Cortex of kidney (tissue), 1 donor: ENCODE measurements at places on chromosomes 2 and 18.

DNA sequence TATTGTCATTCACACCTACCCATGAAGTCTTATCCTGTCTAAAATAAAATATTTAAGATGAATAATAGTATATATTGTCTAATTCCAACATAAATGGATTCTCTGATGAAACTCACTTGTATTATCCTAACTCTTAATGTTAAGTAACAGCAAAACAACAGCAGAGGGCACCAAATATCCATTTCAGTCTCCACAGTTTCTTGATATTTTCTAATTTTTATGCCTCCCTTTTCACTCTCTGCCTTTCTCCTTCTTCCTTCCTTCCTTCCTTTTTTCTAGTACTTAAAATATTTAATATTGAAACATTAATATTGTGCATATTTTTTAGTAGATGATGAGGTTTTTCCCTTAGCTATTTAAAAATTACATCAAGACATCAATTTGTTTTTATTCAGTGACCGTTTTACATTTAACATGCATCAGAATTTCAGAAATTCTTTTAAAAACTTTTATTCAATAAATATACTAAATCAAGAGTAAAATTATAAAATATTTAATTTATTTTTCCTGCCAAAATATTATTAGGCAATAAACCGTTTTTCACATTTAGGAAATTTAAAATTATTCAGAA, 97.6 kb downstream of the WDR7 start:
- no peak for DNase-seq

DNA sequence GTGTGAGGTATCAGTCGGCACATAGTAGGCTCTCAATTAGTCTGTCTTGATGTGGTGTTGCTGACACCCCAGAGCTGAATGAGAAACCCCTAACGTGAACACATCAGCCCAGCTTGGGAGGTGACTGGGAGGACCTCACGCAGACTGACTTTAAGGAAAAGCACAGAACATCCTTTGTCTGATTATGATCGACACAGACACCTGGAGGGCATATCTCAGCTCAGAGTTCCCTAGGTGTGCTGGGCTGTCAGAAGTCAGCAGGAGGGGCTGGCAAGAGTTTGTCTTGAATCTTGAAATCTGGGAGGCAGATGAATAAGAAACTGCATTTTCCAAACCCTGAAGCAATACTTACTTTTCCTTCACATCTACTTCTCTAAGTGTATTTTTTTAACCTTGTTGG, 16.8 kb upstream of the MYCN start:
- DNase-seq, result no peak

GRCh38 chr2:206379266-206379665, 64.1 kb upstream of the ADAM23 start:
- no peak for DNase-seq

- no peak for DNase-seq
These were observed 69.7 kb downstream of the SKA1 start for GRCh38 chr18:50444539-50444938.

GRCh38 chr2:207477896-207478295, 51.9 kb upstream of the CREB1 start:
- DNase-seq, result no peak

GRCh38 chr2:151053661-151053990, 208.0 kb downstream of the RBM43 start:
- no peak for DNase-seq

DNA sequence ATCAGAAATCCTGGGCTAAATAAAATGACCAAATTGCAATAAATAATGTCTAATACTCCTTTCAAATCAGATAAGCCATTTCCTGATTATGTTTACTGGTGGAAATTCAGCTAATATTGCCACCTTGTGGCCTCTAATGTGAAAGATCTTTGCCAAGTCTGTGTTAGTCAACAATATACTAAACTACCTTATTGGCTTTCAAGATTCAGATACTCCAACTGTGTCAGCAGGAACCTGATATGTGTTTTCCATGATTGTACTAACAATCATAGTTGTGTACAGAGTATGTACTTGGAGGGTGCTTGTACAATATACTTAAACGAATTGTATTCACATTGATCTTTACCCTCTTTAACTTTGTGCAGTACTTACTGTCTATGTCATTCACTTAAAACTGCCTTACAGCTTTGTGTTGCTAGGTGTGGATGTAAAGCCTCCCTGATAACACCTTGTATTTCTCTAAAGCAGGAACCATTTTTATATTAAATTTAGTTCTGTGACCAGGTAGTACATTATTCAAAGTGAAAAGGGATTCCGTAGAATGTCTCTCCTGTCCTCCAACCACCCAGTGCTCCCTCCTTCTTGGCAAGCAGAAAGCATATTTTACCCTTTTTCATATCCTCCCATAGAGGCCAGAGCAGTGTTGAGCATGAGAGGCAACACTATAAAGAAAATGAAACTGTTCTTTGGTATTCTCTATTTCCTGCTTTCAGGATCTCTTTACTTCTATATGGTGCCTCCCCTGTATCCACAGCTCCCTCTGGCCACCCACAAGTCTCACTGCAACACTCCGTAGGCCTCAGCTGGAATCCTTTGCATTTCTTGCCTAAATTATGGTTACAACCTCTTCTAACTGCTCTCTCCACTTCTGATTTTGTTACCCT, 75.2 kb upstream of the C2orf15 start:
- DNase-seq, result no peak

- DNase-seq, result no peak
These were observed 60.7 kb downstream of the SPATS2L start for GRCh38 chr2:200367155-200367554.

GRCh38 chr18:26227051-26227670, 916 bp downstream of the TAF4B start:
- no peak for DNase-seq

GRCh38 chr2:108376774-108377173, 980 bp upstream of the SULT1C4 start:
- DNase-seq, result no peak

- DNase-seq, result no peak
These were observed 147.0 kb downstream of the MBD5 start for GRCh38 chr2:148167855-148168254.

DNA sequence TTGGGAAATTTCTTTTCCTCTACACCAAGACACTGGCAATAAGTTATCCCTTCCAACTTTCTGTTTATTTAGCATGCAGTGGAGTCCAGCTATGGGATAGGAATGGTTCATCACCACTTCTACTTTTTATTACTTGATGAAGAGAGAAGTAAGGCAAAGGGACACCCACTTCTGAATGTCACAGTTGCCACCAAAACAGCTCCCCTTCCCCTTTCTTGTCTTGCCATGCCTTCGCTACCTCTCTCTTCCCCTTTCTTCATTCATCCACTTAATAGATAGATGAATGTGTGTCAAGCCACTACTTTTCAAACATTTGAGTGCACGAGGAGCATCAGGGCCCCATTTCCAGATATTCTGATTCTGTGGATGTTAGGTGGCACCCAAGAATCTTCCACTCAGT, 59.6 kb downstream of the KCTD18 start:
- no peak for DNase-seq

DNA sequence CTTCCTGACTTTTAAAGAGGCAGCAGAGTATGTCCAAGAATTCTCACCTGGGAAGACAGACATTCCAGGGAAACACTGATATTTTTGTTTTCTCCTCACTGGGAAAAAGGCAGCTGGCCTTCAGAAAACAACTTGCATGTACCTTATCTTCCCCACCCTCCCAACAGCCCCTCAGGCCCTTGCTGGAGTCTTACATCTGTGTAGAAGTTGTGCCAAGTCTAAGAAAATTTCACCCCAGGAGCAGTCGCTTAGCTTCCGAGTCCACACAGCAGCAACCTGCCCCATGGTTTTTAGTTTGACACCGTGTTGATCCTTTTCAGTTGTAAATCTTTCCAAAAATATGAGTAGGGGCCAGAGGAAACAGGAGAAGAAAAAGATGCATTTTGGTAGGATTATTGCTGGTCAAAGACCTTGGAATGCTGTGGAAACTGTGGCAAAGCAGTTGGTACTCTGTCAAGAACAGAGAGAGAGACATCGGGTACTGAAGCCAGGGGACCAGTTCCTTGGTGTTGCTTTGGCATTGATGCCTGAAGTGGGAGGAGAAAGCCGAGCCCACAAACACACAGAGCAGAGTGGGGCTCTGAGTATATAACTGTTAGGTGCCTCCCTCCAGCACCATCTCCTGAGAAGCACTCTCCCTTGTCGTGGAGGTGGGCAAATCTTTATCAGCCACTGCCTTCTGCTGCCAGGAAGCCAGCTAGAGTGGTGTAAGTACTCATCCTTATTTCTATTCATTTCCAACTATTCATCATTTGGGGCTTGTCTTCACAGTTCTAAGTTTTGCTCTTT, at the start of gene SLC14A1:
TSS of gene SLC14A1 (plus strand) at position 615 of the 789 bp plus-strand sequence. CDS start 6,140 bp downstream, outside the sequence.
- DNase-seq, result no peak

GRCh38 chr2:134299334-134299733, 45.5 kb downstream of the MGAT5 start:
- DNase-seq, result no peak
